Omental fat pad (tissue), 4 donors: ENCODE measurements at places on chromosomes 3 and 15.

GRCh38 chr3:42442640-42443039, 32.2 kb upstream of the LYZL4 start:
- no peak for DNase-seq

- DNase-seq, result no peak
Observed at GRCh38 chr15:57534281-57534680, 57.4 kb upstream of the MYZAP start.

DNA sequence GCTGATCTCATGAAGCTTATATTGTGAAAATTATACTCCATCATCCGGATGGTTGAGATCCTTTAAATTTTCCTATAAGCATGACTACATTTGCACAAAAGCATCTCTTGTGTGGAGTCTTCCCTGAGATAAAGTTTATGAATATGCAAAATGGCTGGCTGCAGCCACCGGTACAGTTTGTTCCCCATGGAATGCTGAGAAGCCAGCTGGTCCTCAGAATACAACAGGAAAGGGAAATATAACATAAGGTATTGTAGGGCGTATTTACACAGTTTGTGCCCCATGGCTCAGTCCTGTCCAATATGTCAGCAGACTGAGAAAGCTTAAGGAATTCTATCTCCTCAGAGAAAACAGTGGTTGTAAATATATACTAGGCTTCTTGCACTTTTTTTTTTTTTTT, 468.6 kb downstream of the CNTN6 start:
- no peak for DNase-seq

DNA sequence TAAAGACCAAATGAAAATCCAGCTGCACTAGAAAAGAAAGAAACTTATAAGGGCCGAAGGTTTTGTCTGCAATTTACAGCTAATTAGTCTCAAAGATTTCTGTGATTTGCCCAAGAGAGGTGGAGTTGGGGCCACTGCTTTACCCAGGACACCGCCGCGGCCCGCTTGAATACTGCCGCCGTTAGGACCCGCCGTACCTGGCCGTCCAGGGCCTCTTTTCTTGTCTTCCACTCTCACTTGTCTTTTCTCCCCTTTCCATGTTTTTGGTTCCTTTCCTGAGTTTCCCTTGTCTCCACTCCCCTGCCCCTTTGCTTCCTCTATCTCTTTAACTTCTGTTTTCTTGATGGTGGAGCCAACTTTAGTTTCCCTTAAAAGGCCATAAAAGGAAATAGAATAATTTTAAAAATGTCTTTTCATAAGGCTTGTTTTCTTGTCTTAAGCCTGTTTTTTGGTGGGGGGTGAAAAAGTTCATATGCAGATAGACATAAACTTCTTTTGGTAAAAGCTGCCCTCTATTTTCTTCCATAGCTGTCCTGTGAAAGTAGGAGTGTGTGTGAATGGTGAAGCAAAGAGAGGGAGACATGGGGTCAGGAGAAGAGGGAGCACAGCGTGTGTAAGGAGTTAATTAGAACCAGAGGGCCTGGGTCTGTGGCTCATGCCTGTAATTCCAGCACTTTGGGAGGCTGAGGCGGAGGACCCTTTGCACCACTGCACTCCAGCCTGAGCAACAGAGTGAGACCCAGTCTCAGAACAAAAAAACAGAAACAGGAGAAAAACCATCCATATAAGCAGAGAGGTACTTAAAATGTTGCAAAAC, 16.0 kb upstream of the CCNL1 start:
- DNase-seq, result no peak

DNA sequence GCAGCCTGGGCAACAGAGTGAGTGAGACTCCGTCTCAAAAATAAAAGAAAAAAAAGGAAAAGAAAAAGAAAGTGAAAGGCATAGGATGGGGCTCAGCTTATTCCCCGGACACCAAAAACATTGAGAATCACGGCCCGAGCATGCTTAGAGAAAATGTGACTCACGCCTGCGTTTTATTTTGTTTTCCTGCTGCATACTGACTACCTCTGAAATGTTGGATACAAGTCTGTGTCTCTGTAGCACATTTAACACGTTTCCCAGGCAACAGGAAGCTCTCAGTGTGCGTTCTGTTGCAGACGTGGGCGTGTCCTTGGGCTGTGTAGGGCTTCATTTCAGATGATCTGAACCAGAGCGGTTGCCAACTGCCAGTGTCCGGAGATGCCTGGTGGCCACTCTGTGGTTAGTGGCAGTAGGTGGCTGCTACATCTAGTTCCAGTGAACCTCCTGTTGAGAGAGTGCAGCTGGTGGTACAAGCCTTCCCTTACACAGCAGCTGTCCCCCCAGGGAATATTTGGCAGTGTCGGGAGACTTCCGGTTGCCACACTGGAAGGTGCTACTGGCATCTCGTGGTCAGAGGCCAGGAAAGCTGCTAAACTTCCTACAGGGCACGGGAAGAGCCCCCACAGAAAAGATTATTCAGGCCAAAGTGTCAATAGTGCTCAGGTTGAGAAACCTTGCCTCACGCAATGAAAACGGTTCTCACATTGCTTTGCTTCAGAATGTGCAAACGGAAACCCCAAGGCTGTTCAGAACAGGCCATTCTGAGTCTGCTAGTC, 3.0 kb downstream of the SLC51A start:
- no peak for DNase-seq

- no peak for DNase-seq
Observed at GRCh38 chr3:148998715-148999423, 7.5 kb downstream of the GYG1 start.
